Brain pericyte (primary cell): ENCODE measurements at places on chromosomes 12 and 14.
A peak's percentile ranks its signal among the peaks of the same experiment; 100 is the strongest.

DNA sequence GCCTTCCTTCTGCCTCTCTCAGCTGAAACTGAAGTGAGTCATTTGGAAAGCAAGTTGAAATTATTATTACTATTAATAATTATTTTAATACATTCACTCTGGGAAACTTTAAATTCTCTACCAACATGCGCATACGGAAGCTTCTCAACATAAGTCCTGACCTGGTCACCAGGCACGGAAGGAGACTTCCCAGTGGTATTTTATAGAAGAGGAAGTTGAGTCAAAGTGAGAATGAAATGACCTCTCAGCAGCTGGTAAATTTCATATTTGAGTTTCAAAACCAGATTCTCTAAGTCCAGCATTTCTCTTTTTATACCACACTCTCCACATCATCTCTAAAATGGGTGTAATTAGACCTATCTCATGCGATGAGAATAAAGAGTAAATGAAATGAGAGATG, 747.4 kb downstream of the VRK1 start:
- no peak for DNase-seq

GRCh38 chr12:33560653-33561208, 121.1 kb upstream of the SYT10 start:
- DNase-seq: no peak

- no peak for DNase-seq
Observed at GRCh38 chr12:5134861-5135525, 91.3 kb downstream of the KCNA5 start.

DNA sequence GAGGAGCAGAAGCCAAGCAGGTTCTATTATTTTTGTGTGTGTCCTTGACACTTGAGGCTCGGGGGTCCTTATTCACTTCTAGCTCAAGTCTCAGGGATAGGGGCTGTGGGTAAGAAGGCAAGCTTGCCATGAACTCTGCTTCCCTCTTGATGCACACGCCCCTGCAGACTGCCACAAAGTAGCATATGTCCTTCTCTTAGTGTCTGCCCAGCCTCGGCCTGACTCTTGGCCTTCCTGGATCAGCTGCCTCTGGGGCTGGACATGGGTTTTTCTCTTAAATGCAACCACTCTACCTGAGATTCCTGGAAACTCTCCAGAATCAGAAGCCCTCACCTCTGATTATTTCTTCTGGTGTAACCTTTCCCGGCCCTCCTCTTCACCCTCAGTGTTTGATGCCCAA, 28.2 kb upstream of the PEX5 start:
- no peak for DNase-seq

DNA sequence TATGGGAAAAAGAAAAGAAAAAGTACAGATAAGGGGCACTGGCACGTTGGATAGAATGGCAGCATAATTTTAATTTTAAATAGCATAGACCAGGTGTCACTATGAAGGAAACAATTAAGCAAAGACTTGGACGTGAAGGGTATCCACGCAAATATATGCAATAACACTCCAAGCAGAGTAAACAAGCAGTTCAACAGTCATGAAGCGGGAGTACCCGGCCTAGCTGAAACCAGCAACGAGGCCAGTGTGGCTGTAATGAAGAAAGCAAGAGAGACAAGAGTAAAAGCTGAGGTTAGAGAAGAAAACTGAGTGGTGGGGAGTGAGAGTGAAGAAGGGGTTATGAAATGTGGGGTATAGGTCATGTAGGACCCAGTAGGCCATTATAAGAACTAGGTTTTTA, 85.4 kb downstream of the BCL2L14 start:
- no peak for DNase-seq

DNA sequence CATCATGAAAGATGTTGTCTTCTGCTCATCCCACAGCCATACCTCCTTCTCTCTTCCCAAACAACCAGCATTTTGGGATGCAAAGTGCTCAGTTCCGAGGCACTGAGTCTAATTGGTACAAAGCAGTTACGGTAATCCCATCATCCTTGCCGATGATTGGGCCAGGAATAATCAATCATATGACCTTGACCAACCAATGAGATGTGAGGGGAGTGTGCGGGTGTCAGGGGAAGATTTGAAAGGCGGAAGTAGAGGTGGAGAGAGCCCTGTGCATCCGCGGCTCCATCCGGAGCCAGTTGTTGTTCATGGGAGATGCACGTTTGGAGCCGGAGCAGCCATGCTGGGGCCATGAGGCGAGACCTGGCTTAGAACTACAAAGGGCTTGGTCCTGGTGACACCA, 67.3 kb downstream of the SYNE3 start:
- no peak for DNase-seq

- no peak for DNase-seq
Observed at GRCh38 chr12:12095021-12095420, 24.3 kb downstream of the BCL2L14 start.

DNA sequence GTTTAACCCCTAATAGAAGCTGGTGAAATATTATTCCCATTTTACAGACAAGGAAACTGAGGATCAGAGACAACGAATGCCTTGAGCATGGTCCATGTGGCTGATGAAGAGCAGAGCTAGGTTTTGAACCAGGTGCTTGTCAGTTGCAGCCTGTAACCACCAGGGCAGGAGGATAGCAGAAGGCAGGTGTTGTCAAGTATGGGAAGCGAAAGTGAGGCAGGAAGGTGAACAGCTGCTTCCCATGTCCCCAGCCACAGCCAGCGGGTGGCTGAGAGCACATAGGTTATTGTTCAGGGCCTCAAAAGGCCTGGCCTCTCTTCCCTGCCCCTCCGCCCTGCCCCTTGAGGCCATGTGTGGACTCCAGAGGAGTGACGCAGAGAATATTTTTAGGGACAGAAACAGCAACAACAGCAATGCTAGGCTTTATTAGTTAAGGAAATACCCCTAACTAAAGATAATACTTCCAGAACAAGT, 39.6 kb downstream of the IQSEC3 start:
- no peak for DNase-seq

- DNase-seq: peak; percentile 48
Observed at GRCh38 chr12:50390316-50390741, 6.1 kb downstream of the FAM186A start.

- DNase-seq: no peak
Observed at GRCh38 chr14:35001621-35002020, 18.8 kb downstream of the SRP54 start.

DNA sequence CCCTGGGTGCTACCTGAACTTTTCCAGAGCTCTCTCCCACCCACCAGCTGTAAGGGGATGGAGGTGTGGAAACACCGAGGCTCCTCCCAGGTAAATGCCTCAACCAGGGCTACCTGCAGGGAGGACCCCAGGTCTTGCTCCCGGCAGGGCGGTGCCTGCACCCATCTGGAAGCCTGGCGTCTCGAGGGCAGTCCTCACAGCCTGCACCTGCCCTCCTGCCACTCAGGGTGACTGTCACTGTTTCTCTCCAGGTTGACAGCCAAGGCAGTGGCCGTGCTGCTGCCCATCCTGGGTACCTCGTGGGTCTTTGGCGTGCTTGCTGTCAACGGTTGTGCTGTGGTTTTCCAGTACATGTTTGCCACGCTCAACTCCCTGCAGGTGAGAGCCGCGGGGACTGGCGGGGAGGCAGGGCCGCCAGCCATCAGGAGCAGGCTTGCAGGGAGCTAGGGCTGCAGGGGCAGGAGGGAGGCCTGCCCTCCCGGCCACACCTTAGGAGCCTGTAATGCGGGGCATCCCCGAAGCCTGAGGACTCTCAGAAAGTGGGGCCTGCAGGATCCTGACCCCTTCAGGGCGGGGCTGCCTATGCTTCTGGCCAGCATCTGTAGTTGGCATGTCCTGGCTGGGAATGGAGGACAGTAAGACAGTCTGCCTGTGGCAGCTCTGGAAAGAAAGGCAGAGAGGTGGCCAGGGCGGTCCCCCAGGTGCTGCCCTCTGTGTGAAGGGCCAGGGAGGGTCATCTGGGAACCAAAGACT, 182.3 kb downstream of the ADGRD1 start:
- no peak for DNase-seq

DNA sequence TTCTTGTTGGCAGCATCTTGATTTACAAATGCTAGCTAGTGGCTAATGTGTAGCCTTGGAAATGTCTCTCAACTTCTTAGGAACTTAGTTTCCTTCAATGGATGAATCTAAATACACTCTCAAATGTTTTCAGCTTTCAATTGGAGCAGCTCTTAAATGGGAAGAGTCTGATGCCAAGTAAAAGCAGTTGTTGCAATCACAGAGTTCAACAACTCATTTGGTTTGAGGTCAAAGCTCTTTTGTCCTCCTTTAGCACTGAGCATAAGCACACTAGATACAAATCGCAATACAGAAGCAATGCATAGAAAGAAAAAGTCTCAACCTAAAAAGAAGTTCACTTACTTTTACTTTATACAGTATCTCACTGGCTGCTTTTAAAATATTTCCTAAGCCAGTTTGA, 986.1 kb upstream of the FLRT2 start:
- no peak for DNase-seq

DNA sequence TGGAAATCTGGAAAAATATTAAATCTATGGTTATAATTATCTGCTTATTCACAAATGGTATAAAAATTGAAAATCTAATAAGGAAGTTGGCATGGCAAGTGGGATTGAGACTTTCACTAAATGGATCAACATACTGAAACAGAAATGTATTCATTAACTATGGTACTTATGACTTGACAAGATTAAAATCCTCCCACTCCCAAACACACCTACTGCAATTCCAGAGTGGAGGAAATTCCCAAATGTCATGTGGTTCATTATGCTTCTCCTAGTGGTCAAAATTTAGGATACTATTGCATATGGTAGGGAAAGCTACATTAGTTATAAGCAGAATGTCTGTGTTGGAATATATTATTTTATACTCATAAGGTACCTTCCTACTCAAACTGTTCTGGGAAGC, 265.3 kb upstream of the PRICKLE1 start:
- DNase-seq: no peak

GRCh38 chr12:57404966-57405640, 25.7 kb downstream of the R3HDM2 start:
- no peak for DNase-seq

DNA sequence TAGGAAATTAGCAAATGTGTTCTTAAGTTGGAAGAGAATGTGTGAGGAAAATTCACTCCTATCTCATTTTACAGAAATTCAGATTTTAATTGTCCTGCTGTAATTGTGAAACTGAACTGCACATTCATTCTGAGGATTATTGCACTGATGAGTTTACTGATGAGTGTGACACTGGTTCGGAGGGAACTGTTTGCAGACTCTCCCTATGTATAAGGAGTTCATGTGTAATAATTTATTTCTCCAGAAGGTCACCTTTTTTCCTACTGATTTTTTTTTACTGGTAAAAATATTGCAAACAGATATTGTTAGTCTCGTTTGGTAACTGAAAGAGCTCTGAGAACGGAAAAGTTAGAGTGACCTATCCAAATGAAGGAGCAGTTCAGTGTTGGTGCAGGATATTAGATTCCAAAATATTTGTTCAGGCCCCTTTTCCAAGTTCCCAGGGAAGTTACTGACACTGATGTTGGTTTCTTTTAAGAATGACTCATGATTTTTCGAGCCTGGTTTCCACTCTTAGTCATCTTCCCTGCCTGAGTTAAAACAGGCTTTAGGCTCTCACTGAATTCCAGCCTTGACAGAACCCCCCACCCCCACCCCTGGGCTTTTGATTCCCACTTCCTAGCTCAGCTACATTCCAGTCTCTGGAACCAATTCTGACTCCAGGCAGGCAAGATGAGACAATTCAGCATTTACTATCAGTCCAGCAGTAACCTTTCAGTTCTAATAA, 18.4 kb downstream of the ANO6 start:
- DNase-seq: peak; percentile 84

DNA sequence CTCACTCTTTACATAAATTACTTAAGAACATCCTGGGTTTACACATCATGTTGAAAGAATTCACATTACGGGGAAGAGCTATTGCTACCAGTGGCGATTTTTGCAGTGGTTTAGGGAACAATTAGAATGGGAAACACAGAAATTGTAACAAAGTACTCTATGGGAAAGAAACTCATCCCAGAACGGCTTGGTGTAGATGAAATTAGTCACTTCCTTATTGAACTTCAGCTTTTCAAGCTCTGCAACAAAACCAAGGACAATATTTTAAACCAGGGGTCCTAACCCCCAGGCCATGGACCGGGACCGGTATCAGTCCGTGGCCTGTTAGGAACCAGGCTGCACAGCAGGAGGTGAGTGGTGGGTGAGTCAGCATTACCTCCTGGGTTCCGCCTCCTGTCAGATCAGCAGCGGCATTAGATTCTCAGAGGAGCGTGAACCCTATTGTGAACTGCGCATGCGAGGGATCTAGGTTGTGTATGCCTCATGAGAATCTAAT, 32.3 kb upstream of the FICD start:
- DNase-seq: no peak

- DNase-seq: no peak
Observed at GRCh38 chr12:121085506-121086353, 46.7 kb upstream of the OASL start.

DNA sequence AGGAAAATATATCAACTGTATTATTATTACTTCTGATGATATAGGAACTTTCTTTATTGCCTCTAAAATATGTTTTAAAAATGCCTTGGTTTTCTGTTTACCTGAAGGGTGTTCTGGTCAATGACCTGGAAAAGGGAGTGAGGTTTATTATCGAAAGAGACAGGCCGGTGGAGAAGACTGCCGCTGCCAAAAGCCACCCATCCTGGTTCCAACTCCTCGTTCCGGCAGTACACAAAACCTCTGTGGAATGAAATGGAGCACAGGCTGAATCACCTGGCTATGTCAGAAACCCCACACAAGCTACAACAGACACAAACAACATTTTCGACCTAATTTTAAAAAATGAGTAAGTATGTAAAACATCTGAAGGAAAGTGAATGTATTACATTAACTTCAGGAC, 73.6 kb downstream of the HECTD4 start:
- DNase-seq: no peak

GRCh38 chr12:96399919-96400630, at the start of gene CDK17:
TSS of gene CDK17 (minus strand) at chr12:96400439. CDS start at chr12:96334836, 65,603 bp downstream.
- peak; percentile 61 for DNase-seq

- DNase-seq: no peak
Observed at GRCh38 chr12:1962051-1963020, 41.9 kb downstream of the DCP1B start.

DNA sequence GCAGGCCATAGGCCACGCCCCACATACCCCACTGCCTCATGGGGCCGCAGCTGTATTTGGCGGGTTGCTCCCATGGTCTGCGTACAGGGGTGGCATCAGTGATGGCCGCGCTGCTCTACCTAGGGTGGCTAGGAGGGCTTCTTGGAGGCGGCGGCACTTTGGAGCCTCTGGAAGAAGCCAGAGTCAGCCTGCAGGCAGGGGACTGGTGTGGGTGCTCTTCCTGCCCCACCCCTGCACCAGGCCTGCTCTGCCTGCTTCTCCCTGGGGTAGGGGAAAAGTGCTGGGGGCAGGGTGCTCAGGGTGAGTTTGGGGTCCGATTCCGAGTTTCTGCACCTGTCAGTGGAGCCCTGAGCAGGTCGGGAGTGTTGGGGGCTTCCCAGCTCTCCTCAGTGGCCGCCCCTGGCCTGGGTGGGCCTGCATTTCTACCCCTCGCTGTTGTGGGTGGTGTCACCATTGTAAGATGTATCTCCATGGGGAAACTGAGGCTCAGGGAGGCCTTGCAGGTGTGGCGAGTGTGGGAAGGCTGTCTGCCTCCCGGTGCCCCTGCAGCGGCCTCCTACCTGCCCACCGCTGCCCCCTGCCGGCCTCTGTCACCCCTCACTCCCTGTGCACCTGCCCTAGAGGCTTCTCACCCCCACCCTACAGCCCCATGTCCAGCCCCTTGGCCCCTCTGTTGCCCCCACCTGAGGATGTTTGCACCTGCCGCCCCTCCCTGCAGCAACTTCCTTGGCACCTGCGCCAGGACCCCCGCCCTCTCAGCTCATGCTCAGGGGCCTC, 5.5 kb downstream of the CEP170B start:
- DNase-seq: no peak

- DNase-seq: no peak
Observed at GRCh38 chr12:56839915-56840325, 76.8 kb downstream of the HSD17B6 start.
